Anterior cingulate cortex (tissue), 58 donors: ENCODE measurements at places on chromosomes 12 and 14.

DNA sequence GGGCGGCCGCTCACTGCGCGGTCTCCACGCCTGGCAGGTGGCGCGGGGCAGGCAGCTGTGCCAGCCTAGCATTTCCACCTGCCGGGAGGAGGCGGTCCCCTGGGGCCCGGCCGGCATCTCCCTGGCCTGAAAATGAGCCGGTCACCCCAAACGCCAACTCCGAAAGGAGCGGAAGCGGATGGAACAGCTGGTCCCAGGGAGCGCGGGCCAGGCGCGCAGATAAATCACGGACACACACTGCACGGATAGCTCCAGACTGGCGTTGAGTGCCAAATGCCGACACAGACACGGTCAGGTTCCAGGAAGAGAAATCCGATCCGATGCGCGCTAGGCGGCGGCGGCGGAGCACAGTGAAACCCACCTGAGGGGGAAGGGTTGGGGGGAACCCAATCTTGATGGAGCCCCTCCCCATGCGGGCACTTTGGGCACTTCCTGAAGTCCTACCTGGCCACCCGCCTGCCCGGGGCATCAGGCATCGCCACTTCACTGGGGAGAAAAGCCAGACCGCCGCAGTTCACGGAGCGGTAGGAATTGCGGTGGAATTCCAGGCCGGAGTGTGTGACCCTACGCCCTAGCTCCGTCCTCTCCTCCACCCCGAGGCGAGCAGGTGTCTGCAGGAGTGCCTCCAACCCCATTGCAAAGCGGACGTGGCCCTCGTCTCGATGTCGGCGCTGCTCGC is 624 bp upstream of the PLEKHD1 start:
- no peak for DNase-seq

GRCh38 chr14:67738740-67739504 is 37.2 kb downstream of the RDH12 start:
- DNase-seq, result no peak

DNA sequence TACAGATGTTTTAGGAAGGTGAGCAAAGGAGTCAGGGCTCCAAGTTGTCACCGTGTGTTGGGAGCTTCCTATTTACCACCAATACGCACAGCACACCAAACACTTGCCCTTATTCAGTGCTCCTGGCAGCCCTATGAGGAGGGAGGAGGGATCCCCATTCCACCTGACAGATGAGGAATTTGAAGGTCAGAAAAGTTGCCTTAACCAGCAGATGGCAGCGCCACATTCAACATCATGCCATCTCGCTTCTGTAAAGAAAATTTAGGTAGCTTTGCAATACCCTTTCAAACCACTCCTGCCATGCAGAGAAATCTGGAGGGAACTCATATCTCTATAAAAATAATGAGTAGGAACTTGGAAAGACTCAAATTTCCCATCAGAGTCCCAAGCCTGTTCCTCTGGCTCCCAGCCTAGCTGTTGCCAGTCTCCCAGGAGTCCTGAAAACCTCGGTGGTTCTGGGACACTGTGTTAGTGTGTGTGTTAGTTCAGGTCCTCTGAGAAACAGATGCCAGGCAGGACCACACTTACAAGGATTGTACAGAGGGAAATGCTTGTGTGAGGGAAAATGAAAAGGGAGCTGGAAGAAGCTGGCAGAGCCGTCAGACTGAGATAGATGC is 410.5 kb downstream of the MED13L start:
- no peak for DNase-seq

- no peak for DNase-seq
These were observed 8.7 kb downstream of the DACT1 start for GRCh38 chr14:58646479-58646878.

- no peak for DNase-seq
These were observed 58.0 kb downstream of the SYNE2 start for GRCh38 chr14:63910583-63911363.

- no peak for DNase-seq
These were observed 479 bp downstream of the SEL1L start for GRCh38 chr14:81533212-81533535.

- no peak for DNase-seq
These were observed 86.7 kb downstream of the CALM1 start for GRCh38 chr14:90483571-90483974.

DNA sequence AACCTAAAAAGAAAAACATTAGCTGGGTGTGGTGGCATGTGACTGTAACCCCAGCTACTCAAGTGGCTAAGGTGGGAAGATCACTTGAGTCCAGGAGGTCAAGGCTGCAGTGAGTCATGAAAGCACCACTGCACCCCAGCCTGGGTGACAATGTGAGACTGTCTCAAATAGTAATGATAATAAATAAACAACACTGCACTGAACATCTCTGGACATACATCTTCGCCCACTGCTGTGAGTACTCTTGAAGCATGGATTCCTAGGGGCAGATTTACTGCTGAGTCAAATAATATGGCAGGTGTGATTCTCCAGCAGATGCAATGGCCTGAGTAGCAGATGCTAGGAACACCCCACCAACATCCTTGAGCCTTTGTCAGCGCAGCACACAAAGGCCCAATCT is 23.6 kb downstream of the ABCB9 start:
- DNase-seq, result no peak

DNA sequence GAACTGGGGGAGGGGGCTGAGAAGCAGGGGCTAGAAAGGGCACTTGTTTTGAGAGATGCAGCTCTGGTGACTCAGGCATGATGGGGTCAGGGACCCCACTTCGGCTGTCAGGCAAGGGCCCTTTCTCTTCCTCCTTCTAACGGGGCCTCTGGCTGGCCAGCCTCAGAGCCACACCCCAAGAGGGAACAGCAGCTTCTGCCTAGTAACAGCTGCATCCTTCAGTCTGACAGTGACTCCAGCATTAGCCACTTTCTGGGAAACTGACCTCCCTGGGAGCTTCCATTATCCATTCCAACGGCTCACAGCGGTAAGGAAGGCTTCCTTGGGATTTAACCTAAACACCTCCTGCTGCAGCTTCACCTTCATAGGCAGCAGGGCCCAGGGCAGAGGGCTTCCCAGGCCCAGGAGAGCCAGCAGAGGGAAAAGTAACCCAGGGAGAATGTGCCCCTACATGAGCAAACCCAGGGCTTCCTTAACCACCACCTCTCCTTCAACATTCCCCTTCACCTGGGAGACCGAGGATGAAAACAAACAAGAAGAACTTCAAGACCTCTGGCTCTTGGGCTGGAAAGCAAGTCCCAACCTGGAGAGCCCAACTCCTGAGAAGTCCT is 2.7 kb downstream of the NCKAP5L start:
- DNase-seq, result no peak

GRCh38 chr14:95345032-95345431 is 25.3 kb upstream of the CLMN start:
- no peak for DNase-seq

DNA sequence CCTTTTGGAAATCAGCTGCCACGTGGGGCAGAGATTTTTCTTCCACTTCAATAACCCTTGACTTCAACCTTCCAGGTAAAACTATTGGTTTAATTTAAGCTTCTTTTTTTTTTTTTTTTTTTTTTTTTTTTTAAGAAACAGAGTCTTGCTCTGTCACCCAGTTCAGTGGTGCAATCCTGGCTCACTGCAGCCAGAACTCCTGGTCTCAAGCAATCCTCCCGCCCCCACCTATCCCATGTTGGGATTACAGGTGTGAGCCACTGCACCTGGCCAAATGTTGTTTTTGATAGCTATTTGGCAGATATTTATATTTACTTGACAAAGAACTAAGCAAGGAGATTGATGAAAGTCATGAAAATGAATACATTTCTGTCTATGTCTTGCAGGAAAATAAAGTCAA is 65.1 kb downstream of the SINHCAF start:
- no peak for DNase-seq

GRCh38 chr14:73576391-73576790 is 7.4 kb downstream of the ACOT2 start:
- DNase-seq, result no peak

GRCh38 chr14:23984891-23985602 is 3.7 kb upstream of the DHRS4L2 start:
- DNase-seq, result no peak

DNA sequence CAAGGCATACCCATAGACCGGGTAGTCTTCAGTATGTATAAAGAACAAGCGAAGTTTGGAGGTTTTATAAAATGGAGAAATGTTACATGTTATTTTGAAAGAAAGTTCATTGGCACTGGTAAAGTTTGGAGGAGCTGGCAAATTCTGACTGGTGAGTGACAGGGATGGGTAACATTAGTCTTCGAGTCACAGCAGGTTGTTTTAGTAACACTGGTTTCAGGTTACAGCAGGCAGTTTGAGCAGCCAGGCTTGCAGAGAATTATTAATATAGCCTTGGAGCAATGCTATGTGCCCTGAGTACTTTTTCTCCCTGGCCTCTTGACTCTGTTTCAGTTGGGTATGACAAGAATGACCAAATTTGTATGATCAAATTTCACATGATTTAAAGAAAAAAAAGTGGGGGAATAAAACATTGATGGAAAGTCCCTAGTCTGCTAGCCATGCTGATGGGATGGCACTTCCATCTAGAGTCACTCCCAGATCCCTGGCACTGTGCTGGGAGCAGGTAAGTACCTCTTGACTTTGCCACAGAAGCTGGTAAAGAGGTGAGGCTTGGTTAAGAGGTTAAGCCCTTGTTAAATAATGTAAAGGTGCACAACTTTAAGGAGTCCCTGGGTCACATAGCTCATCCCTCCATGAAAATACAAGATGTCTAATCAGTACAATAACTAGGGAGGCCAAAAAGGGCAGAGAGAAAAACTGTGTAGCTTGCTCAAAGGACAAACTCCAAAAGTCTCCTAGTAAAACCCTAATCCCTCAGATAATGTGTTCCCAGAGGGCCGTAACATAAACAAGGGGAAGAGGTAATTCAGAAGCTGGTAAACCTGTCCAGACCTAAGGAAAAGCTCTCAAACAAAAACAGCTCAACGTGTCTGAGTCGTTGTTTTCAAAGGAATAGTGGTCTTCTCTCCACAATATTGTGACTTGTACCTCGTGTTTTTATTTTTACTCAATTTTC is 12.7 kb upstream of the SVOP start:
- no peak for DNase-seq

- DNase-seq, result no peak
These were observed 3.4 kb upstream of the ABCB9 start for GRCh38 chr12:122969676-122970075.

DNA sequence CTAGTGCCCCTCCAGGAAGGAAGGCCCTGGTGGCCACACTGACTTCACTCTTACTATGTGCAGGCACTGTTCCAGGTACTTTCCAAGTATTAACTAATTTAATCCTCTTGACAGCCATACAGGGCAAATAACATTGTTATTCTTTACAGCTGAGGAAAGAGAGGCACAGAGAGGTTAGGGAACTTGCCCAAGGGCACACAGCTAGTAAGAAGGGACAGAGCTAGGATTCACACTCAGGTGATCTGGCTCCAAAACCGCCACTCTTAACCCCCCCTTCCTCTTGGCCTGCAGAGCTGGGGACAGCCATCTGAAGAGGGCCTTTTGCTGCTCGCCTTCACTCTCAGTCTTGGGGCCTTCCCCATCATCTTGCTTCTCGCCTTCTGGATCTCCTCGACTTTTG is 4.0 kb downstream of the JDP2 start:
- no peak for DNase-seq

- DNase-seq, result no peak
These were observed 122.2 kb downstream of the CRACR2A start for GRCh38 chr12:3630621-3631271.

DNA sequence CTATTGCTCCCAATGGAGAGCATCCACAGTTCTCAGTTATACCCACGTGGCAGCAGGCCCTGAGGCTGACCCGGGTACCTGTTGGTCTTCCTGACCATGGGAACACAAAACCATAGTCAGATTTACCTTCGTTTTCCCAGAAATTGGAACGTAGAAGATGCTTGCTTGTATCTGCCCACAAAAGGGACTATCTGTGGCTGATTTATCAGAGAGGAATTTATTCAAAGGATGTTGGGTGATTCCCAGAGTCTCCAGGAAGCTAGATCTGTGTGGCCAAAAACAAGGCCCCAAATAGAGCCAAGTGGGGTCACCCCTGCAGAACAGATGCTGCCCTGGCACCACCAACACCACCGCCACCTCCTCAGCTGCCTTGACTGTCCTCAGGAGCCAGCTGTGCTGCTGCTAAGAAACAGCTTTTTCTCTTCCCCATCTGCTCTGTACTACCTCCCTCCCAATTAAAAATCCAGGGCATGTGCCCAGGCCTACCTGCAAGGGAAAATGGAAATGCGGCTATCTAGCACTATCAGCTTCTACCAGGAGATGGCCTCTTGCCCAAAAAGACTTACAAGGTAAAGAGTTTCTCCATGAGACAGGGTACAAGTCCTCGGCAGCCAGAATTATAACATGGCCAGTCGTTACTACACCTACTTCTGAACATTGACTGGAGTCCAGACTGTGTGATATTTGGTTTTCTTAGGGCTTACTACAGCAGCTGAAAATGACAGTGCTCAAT is 128.6 kb upstream of the PLEKHG7 start:
- no peak for DNase-seq

DNA sequence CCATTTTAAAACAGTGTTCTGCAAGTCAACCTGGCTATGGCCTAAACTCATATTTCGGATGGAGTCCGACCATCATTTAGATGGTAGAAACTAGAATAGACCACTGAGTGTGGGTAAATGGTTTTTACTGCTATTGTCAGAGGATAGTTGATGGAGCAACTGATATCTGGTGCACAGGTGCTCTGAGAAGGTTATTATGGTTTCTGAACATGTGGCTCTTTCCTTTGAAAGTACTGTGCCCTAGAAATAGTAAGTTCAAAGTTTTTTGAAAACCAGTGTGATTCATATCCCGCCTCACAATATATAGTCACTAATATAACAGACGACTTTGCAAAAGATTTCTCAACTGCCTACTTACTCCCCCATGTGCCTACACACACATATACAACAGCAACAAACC is 64.4 kb upstream of the BTG1 start:
- no peak for DNase-seq

DNA sequence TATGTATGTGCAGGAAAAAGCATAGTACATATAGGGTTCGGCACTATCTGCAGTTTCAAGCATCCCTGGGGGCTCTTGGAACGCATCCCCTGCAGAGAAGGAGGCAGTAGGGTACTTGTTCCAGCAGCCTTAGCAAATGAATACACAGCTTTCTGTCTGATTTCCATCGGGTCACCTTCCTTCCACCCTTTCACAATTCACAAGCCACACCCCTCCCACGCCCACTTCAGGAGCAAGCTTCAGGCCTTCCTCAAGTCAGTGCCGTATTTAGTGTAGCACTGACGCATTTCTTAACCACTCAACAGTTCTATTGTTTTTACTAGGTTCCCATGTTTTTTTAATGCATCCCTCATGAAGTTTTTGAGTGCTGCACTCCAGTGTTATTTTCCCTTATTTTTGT is 64.2 kb downstream of the CLMN start:
- no peak for DNase-seq

DNA sequence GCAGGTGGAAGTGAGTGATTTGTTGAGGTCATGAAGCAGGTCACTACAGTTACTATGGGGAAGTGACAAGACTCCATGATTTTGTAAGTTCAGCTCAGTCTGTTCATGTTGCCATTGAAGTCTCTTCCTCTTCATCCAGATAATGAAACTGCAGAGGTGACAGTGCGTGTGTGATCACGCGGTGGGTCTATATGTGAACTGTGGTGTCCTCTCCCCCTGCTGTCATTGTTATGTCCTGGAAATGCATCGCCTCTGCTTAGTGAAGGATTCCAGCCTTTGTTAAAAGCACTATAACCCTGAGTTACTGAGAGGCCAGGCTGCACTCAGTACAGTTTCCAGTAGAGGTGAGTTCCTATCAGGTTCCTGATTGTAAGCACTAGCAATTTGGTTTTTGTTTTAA is 216.2 kb upstream of the RMST start:
- no peak for DNase-seq

- no peak for DNase-seq
These were observed 99.1 kb downstream of the TBC1D30 start for GRCh38 chr12:64923536-64923935.
